ENCODE measurements at places on chromosomes 1 and 21.

GRCh38 chr1:59687081-59687480 is 127.7 kb upstream of the HOOK1 start:
- no peak for DNase-seq

DNA sequence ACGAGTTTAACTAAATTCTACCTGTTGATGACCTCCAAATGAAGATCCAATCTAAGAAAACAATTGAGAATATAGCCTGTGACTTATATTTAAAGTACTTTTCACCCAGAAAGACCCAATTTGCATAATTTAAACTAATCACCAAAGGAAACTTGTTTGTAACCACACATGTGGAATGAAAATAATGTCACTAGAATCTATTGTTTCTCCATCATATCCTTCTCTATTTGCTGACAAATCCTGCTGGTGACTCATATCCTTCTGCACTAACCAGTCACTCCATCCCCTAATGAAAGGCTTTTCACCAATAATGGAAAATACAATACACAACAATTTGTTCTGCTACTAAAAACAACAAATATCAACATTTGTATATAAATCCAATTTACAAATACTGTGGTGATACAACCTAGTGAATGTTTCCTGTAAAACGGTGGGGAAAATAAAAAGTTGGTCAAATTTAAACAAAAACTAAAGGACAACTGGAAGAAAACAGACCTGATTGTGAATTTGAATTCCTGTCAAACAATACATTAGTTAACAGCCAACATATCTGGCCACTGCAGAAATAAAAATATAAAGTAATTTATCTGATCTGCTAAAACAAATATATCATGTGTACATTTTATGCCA is 6.5 kb downstream of the PTP4A2 start:
- DNase-seq, result no peak

GRCh38 chr1:224874775-224875174 is 54.7 kb upstream of the DNAH14 start:
- DNase-seq, result no peak

GRCh38 chr1:215786997-215787396 is 219.9 kb downstream of the KCTD3 start:
- no peak for DNase-seq

GRCh38 chr1:54390655-54391054 is 15.5 kb downstream of the SSBP3 start:
- no peak for DNase-seq

GRCh38 chr1:53949023-53949990 is 3.2 kb downstream of the LRRC42 start:
- peak; percentile 13 for DNase-seq

GRCh38 chr1:14567056-14567455 is 31.4 kb upstream of the KAZN start:
- DNase-seq, result no peak

DNA sequence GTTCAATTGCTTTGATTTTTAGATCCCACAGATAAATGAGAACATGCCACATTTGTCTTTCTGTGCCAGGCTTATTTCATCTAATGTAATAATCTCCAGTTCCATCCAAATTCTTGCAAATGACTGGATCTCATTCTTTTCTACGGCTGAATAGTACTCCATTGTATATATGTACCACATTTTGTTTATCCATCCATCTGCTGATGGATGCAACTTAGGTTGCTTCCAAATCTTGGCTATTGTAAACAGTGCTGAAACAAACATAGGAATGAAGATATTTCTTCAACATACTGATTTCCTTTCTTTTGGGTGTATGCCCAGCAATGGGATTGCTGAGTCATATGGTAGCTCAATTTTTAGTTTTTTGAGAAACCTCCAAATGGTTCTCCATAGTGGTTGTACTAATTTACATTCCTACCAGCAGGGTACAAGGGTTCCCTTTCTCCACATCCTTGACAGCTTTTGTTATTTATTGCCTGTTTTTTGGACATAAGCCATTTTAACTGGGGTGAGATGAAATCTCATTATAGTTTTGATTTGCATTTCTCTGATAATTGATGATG is 344.4 kb downstream of the KCTD3 start:
- DNase-seq, result no peak

GRCh38 chr21:17554120-17554519 is 41.3 kb downstream of the CXADR start:
- DNase-seq, result no peak

GRCh38 chr1:18380288-18380687 is 100.4 kb upstream of the KLHDC7A start:
- DNase-seq, result no peak

DNA sequence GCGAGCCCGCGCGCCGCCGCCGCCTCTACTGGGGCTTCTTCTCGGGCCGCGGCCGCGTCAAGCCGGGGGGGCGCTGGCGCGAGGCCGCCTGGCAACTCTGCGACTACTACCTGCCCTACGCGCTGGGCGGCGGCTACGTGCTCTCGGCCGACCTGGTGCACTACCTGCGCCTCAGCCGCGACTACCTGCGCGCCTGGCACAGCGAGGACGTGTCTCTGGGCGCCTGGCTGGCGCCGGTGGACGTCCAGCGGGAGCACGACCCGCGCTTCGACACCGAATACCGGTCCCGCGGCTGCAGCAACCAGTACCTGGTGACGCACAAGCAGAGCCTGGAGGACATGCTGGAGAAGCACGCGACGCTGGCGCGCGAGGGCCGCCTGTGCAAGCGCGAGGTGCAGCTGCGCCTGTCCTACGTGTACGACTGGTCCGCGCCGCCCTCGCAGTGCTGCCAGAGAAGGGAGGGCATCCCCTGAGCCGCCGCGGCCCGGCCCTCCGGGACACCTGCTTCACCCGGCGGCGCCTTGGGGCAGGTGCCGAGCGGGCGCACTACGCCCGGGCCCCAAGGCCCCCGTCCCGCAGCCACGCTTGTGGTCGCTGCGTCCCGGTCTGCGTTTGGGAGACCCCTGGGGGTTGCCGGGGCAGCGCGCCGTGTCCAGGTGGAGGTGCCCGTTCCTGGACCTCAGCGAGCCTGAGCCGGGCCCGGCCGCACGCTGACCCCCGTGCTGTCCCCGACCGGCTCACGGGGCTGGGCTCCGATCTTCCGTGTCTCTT is 944 bp downstream of the B3GALT6 start:
- DNase-seq, result no peak

GRCh38 chr21:42561762-42562650 is 48.4 kb downstream of the SLC37A1 start:
- DNase-seq, result no peak

DNA sequence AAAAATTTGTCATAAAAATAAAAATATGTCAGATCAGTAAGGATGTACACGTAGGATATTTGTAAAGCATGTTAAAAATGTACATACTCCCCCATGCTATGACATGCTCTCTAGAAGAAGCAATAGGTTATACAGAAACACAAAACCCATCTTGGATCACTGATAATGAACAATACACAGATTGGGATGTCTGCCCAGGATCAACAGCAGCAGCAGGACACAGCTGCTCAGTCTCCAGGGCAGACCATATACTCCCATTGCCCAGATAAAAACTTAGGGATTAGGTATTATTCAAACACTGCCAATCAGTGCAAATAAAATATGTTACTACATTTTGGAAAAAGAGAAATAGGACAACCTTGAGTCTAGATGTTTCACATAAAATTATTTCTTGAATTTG is 39.0 kb downstream of the DAB1 start:
- DNase-seq, result no peak

DNA sequence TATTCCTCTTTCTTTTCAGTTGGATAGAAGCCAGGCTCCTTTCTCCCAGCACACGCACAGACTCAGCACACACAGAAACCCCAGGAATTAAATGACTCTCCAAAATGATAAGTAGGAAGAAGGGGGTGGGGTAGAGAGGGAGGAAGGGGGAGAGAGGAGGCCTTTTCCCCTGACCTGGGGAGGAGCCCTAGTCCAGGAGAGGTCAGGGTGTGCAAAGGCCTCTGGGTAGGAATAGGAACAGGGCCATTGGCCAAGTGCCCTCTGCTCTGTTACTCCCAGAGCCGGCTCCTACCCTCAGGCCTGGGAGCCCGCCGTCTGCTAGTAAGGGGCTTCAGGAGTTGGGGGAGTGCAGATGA is 35.6 kb upstream of the PUM1 start:
- DNase-seq, result no peak
